ENCODE measurements at places on chromosomes 4 and X.

DNA sequence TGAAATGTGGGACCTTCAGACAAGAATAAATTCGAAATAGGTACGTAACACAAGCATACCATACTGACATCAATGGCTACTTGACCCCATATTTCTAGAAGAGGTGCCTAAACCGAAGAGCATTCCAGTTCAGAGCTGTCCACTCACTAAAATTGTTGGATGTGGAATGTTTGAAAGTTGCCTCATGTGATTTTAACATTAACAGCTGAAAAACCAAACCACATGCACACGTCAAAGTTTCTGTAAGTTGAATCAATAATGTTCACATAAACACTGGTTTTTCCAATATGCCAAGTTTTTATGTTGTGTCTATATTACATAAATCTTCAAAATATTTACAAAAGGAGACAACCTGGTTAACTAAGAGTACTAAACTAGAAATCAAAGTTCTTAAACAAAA, 3.5 kb downstream of the UBE2D3 start:
- DNase-seq: no peak

GRCh38 chrX:78109458-78109857, 5.4 kb downstream of the PGK1 start:
- DNase-seq: no peak

GRCh38 chr4:152983774-152984411, 47.8 kb downstream of the FHDC1 start:
- DNase-seq: no peak

- DNase-seq: no peak
Observed at GRCh38 chr4:152045807-152046571, 285.2 kb upstream of the GATB start.

- DNase-seq: no peak
Observed at GRCh38 chrX:8297766-8298165, 126.7 kb upstream of the VCX2 start.
